ENCODE measurements at places on chromosomes 3 and 15. TPM values are rescaled to one million over a fixed set of nuclear protein-coding genes. Genes with fewer than 3 reads are reported as not detected.

The MLF1 gene
- polyA plus RNA-seq: 60.4 TPM

DNA sequence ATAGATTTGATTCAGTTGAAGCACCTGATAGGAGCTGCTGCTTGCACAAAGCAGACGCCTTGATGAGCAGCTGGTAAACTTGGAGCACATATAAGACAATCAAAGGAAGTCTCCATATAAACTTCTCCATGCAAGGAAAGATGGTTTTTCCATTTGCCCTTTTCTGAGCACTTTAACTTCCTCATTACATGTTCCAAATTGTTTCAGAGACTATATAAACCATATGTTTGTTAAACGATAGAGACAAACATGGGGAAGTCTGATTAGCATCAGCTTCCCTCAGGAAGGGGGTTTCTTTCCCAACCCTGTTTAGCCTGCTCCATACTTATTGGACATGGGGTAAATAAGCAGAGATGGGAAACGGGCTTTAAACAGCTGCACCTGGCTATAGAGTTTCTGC, 88.0 kb downstream of the DHX36 start:
- no peak for DNase-seq

- no peak for DNase-seq
Measured at GRCh38 chr15:84804005-84804900, 12.9 kb upstream of the ALPK3 start.

GRCh38 chr3:42499478-42499871, 3.0 kb upstream of the VIPR1 start:
- no peak for DNase-seq

The SPINK8 gene
- not detected for polyA plus RNA-seq

Measured in muscle of back (tissue), 13 donors.